ENCODE measurements at places on chromosomes 12 and 14. TPM values are rescaled to one million over a fixed set of nuclear protein-coding genes. Genes with fewer than 3 reads are reported as not detected.
A peak's percentile ranks its signal among the peaks of the same experiment; 100 is the strongest.

Gene TRIM9
- total RNA-seq = 5.4 TPM

GRCh38 chr12:19694627-19695026, 255.3 kb downstream of the AEBP2 start:
- no peaks in the 10 kb centered on the region for H3K36me3 ChIP-seq
- no peak for DNase-seq
- H3K27me3 ChIP-seq = no peaks in the 10 kb centered on the region
- H3K4me3 ChIP-seq = no peak overlapping the region
- H3K4me1 ChIP-seq = no peaks in the 10 kb centered on the region

GRCh38 chr12:107145397-107145796, 52.0 kb upstream of the CRY1 start:
- H3K27me3 ChIP-seq = no peaks in the 10 kb centered on the region
- no peak for DNase-seq
- no peak overlapping the region for H3K27ac ChIP-seq

GRCh38 chr12:108060903-108061302, 68.2 kb upstream of the WSCD2 start:
- H3K27ac ChIP-seq = no peak overlapping the region
- no peak overlapping the region for H3K4me3 ChIP-seq
- no peaks in the 10 kb centered on the region for H3K4me1 ChIP-seq
- DNase-seq = no peak
- H3K36me3 ChIP-seq = no peaks in the 10 kb centered on the region

GRCh38 chr14:98931911-98932310, 340.1 kb downstream of the BCL11B start:
- H3K4me3 ChIP-seq = no peak overlapping the region
- no peak for DNase-seq
- H3K36me3 ChIP-seq = no peaks in the 10 kb centered on the region
- H3K4me1 ChIP-seq = no peaks in the 10 kb centered on the region
- no peak overlapping the region for H3K27ac ChIP-seq

DNA sequence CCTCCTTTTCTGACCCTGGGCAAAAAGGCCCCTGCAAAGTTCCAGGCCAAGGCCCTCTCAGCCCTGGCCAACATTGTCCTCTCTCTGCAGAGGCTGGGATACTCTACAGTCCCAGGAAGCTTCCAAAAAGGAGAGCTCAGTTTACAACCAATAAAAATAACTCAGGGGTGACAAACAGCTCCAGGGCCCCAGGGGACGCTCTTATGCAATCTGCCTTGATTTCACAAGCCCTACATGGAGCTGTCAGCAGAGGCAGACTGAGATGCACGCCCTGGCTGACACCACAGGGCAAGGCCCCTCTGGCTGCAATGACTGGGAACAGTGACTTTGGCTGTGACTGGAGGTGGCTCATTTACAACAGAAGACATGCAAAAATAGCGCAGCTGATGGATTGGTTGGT, 129.0 kb upstream of the MED13L start:
- no peaks in the 10 kb centered on the region for H3K27me3 ChIP-seq
- DNase-seq = peak; percentile 47
- no peaks in the 10 kb centered on the region for H3K4me1 ChIP-seq
- no peak overlapping the region for H3K4me3 ChIP-seq

DNA sequence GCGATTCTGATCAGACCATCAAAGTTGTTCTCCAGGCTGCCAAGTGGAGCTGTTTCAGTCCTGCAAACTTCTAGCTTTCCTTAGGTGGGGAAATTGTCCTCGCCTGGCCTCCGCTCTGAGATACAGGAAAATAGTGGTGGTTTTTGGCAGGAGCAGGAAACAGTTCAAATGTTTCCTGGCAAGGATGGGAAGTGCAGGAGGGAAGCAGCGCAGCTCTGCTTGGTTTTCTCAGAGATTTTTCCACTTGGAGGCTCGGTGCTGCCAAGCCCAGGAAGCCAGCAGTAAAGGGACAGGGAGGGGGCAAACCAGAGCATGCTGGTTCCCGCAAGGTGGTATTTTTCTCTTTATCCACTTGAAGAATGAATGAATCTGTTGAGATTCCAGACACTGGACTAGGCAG, 17.0 kb downstream of the TMEM63C start:
- no peak for DNase-seq
- H3K4me3 ChIP-seq = no peak overlapping the region
- H3K36me3 ChIP-seq = no peaks in the 10 kb centered on the region
- H3K4me1 ChIP-seq = peaks cover 3% of the 10 kb centered on the region
- H3K27ac ChIP-seq = no peak overlapping the region

Gene HOXC10
- total RNA-seq = not detected

Gene KRT74
- total RNA-seq = not detected

Gene SLC24A4
- total RNA-seq = 0.44 TPM

DNA sequence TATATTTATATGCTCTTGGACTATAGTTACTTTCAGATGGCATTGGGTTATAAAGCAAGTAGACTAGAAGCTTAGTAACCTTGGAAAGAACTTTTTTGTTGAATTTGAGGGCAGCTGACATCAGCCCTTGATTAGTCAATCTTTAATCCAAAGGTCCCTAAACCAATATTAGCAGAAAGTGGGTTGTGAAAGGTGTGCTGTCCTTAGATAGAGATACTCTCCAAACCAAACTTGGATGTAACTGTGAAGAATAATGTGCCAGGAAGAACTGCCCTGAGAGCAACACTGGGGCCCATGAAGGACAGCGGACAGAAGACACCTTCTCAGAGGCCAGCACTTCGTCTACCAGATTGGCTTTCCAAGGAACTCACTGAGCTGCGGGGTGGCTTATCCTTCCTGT, 10.6 kb downstream of the CD163 start:
- no peak for DNase-seq
- no peaks in the 10 kb centered on the region for H3K27me3 ChIP-seq
- H3K36me3 ChIP-seq = no peaks in the 10 kb centered on the region
- no peak overlapping the region for H3K27ac ChIP-seq
- H3K4me3 ChIP-seq = no peak overlapping the region
- peaks cover 5% of the 10 kb centered on the region for H3K4me1 ChIP-seq
